ENCODE measurements at places on chromosomes 4 and X.

- no peak for DNase-seq
Observed at GRCh38 chr4:51884055-51884454, 41.1 kb downstream of the DCUN1D4 start.

DNA sequence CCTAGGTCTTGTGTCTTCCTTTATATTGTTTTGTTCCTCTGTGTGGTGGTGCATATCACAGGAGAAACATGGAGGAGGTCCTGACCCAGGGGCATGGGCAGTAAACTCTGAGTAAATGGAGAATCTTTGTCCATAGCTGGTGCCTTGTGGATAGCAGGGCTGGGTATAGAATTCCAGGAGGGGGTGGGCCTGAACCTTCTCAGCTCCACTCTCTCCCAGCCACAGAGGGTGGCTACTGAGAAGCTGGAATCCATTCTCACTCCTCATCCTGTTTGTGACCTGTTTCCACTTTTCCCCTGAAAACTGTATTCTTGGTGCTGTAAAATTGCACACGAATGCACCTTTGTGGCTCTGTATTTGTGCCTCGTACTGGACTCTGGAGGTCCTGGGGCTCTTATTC, 47.7 kb upstream of the ADRA2C start:
- no peak for DNase-seq

- no peak for DNase-seq
Observed at GRCh38 chr4:8792491-8792890, 79.1 kb downstream of the HMX1 start.

DNA sequence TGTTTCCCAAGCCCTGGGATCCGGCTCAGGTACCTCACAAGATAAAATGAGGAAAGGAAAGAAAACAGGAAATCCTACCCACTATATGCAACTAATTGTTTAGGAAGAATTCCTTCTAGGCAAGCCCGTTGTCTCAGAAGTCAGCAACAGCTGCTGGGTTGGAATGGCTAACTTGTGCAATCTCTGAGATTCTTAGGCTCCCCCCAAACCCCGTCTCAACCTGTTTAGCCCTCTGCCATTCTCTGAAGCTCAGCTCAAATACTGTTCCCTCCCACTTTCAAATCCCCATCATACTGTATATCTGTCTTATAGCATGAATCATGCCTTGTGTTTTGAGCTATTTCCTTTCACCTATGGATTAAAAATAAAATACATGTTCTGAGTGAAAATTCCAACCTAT, 28.9 kb downstream of the STARD8 start:
- no peak for DNase-seq

- DNase-seq, result no peak
Observed at GRCh38 chr4:140448830-140449229, 21.4 kb upstream of the CLGN start.

DNA sequence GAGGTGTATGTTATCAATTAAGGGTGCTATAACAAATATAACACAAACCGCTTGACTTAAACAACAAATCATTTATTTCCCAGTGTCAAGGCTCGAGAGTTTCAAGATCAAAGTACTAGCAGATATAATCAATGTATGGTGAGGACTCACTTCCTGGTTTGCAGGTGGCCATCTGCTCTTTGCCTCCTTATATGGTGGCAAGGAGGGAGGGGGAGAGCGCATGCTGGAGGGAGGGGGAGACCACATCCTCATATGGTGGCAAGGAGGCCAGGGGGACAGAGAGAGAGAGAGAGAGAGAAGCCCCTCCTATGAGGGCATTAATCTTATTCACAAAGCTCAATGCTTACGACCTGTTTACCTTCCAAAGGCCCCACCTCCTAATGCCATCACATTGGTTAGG, 372.3 kb upstream of the SPOCK3 start:
- no peak for DNase-seq

- no peak for DNase-seq
Observed at GRCh38 chr4:107408968-107409367, 311.1 kb downstream of the PAPSS1 start.

DNA sequence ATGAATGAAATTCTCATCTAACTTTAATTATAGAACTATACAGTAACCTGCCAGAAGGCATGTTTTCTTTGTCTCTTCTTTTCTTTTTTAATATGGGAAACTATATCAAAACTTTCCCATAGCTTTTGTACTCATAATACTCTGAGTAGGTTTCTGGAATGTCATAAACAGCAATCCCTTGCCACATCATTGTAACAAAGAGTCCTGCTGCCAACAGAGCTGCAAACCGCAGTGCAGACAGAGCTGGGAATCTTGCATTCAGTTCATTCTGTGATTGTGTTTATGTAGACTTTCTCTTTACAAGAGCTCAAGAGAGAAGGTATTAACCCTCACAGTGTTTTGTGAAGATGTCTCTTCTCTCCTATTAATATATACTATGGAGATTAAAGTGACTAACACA, 304.4 kb upstream of the SLIT2 start:
- DNase-seq, result no peak

DNA sequence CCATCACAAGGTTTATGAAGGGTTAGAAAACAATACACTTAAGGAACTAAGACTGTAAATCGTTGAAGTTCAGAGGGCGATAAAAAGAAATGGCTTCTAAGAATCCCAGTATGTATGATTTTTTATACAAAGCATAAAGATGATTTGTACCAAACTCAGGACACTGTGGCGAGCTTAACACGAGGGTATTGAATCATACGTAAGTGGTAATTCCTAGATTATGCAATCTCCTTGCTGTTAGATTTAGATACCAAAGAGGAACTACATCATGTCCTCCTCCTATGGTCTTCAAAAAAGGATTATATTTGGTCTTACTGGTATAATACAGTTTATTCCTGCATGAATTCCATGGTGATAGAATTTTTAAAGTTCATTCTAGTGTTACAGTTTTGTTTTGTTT, 23.9 kb downstream of the NFKB1 start:
- no peak for DNase-seq

GRCh38 chr4:106019771-106020170, 124.5 kb downstream of the NPNT start:
- DNase-seq, result no peak

DNA sequence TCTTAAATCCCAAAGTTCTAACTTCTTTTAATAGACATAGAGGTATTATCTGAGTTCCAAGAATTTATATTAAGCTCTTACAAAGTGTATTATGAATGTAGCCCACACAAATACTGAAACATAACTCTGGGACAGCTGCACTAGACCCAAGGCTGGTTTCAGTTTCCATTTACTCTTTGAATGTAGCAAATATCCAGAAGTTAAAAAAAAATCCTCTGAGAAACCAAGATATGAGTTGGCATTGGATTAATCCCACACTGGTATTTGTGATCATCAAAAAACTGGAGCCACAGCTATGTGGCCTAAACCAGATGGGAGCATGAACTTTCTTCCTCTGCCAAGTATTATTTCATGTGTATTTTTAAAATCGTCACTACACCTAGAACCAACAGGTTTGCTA, 23.6 kb upstream of the SMPX start:
- DNase-seq, result no peak

DNA sequence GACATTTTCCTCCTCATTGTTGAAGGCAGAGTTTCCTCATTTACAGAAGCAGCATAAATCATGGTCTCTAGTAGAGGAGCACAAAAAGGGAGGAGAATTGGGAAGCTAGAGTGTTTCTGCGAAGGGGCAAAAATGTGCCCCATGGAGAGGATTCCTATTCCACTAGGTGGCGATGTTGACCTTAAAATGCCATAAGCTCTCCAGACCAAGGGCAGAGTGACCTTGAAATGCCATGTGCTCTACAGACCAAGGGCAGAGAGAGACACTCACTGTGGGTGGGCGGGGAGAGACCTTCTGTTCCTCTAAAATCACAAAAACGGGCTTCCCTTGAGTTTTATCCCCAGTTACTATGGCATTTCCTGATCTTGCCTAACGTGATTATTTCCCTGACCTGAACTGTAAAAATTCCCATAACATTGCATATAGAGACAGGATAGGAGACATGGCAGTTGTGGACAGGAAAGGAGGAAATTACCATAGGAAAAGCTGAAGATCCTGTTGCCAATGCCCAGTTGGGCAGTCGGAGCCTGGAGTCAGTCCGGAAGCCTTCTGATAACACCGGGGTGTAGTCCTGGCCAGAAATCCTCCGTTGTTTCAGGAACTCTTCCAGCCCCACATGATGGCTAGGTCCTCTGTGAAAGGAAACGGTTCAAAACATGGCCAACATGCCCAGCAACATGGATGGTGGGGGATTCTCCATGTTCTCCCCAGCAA, 567.7 kb downstream of the MAGEB5 start:
- no peak for DNase-seq

DNA sequence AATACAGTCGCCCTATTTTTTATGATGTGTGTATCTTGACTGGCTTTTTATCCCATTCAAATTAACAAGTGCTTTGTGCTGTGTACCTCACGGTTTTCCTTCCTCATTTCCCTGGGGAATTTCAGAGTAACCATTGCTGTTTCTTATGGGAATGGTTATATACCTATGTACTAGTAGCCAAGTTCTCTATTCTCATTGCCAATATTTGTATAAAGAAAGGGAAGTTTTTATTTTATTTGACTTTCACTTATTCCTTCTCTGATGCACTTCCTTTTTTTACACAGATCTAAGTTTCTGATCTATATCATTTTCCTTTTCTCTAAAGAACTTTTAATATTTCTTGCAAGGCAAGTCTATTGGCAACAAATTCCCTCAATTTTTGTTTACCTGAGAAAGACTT, 181.3 kb downstream of the SOWAHB start:
- no peak for DNase-seq

DNA sequence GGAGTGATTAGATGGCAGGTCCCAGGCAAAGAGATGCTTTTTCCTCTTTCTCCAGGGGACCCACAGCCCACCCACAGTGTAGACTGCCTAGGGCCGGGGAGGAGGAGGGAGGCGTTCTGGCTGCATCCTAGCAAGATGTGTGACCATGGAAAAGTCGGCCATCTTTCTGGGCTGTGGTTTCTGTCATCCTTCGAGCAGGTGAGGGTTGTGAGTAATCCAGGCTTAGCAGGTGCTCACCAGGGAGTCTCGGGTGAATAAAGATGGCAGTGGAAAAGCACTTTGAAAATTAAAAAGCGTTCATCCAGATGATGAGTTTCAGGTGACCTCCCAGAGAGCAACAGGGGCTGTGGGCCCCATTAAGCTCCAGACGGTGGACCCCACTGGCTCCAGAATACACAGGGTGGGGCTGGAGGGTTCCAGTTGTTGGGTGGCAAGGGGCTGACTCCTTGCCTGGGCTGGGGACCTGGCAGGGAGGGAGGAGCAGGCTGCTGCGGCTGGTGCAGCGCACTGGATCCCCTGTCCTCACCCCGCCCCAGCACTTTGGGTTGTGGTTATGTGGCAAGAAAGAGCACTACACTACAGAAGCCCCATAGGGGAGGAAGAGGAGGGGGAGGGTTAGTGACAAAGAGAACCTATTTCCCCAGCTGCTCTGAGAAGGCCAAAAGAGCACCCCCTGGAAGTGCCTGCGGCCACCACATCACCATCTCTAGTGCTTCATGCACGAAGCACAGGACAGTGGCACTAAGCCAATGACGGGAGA, 23.7 kb downstream of the ELF4 start:
- DNase-seq, result no peak

DNA sequence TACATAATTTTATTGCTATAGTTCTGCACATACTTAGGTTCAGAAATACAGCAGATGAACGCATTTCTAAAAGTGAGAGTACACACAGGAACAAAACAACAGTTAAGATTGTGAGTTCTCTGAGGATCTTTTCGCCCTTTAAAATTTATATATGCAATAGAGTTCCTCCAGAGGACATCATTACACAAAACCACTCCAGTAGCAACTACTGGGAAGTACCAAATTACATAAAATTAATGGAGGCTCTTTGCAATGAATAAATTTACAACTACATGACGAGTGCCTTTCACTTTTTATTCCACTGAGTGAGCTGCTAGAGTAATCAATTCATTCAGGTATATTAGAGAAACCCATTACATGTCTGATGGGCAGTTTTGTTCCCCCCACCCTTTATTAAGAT, 107.2 kb downstream of the PPP3CA start:
- DNase-seq, result no peak

DNA sequence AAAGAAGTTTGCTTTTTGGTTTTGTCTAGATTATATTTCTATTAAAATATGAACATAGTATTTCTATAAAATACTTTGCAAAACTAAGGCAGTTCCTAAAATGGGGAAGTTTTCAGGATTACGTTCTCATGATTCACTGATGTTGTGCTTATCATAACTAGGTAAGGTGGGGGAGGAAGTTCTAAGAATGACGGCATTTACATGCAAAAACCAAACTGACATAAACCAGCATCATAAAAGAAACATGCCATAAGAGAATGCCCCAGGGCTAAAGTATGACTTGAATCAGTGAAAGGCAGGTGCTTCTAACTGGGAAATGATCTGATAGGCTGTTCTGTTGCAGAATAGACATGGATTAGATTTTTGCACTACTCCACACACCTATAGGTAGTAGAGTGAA, 204.7 kb upstream of the JADE1 start:
- no peak for DNase-seq

DNA sequence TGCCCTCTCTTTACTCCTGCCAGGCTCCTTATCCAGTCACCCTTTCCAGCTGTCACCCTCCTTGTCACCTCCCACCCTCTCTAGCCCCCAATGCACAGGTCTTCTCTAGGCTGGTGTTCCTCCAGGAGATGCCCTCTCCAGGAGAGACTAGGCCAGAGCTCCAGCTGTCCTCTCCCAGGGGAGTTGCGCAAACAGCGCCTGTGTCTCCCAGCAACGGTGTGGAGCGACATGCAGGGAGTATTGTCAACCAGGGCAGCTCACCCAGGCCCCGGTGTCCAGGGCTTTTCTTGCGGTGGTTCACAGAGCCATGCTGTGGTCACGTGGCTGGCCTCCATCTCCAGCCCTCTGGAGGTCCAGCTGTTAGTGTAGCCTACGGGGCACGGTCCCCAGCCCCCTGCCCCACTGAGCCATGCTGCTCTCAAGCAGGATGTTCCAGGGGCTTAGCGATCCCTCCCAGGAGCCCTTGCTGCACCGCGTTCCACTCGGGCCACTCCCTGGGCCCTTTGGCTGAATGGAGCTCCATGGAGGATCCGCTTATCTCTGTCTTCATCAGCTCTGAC, 34.8 kb downstream of the CCNQ start:
- no peak for DNase-seq

DNA sequence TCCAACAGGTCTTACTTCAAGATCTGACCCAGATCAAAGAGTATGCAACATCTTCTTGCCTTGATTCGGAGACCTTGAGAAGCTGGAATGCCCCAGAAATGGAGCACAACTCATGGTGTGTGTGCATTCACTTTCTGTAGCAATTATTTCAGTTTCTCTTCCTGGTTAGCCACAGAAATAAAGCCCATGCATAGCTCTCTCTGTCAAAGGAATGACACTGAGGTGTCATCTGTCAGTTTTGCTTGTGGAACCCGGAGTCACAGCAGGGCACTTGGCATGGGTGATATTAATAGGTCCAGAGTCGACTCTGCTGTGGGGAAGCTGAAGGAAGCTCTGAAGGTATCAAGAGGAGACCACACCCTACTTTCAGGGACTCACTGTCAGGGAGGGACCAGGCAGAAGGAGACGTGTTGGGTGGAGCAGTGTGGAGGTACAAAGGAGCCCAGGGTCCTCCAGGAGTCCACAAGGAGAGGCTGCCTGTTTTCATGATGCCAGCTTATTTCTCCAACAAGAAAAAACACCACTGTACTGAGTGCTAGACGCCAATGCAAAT, 10.7 kb downstream of the CLNK start:
- no peak for DNase-seq

- no peak for DNase-seq
Observed at GRCh38 chr4:29058531-29058930, 1661.6 kb upstream of the PCDH7 start.

- no peak for DNase-seq
Observed at GRCh38 chr4:89482251-89482650, 174.7 kb upstream of the GPRIN3 start.

Data from occipital lobe (tissue), 3 donors.